NCI-H226 (cell line): ENCODE measurements at places on chromosomes 1 and 21.

DNA sequence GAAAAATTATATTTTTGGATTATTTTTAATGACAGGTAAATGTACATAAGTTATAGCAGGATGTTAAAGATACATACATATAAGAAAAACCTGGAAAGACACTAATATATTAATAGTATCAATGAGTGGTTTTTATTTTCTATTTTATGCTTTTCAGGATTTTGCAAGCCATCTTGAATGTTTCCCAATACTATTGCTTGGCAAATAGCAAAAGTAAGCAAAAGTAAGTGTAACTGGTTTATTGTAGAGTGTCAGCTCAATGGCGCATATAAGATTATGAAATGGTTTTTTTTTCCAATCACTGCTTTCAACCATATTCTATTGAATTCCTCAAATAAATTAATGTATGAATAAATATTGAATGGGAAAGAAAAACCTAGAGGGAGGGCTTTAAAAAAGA, 36.4 kb downstream of the ZNF684 start:
- no peak for DNase-seq

DNA sequence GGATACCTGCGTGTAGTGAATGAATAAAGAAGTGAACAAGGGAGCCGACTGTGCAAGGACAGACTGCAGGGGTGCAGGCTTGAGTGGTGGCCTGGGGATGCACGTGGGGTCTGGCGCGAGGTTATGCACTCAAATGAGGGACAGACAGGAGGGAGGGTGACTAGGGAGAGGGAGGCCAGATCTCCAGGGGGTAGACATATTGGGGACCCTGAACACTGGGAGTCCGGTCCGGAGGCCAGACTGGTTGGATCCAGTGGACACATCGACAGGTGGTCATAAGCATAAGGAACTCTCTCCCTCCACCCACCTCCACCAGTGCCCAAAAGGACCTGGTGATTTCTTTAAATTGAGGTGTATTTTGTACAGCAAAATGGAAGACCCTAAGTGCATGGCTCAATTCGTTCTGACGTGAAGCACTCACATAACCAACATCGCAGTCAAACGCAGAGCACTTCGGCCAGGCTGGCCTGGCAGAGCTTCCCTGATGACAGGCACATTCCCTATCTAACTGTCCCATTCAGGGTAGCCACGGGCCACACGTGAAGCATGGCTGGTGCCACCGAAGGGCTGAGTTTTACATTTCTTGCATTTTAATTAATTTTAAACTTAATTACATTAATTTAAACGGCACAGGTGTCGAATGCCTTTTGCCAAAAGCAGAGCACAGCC, 14.0 kb downstream of the WNT3A start:
- no peak for DNase-seq

DNA sequence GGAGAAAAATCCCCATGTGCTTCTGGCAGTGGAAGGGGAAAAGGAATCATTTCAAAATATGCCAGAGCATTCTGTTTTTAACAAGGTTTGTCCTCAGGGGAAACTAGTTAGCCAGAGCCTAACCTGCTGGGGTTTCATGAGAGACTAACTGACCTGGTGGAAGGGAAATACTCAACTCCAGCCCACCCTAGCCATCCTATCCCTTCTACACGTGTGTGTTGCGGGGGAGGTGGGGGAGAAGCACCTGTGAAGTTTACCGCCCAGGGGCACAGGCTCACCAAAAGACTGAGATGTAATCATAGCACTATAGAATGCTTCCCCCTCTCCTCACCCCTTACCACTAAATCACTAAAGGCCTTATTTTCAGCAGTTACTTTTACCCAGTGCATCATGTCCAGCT, 139.5 kb downstream of the GRIK3 start:
- DNase-seq = no peak

GRCh38 chr1:19467199-19468187, 17.8 kb downstream of the CAPZB start:
- DNase-seq = no peak

DNA sequence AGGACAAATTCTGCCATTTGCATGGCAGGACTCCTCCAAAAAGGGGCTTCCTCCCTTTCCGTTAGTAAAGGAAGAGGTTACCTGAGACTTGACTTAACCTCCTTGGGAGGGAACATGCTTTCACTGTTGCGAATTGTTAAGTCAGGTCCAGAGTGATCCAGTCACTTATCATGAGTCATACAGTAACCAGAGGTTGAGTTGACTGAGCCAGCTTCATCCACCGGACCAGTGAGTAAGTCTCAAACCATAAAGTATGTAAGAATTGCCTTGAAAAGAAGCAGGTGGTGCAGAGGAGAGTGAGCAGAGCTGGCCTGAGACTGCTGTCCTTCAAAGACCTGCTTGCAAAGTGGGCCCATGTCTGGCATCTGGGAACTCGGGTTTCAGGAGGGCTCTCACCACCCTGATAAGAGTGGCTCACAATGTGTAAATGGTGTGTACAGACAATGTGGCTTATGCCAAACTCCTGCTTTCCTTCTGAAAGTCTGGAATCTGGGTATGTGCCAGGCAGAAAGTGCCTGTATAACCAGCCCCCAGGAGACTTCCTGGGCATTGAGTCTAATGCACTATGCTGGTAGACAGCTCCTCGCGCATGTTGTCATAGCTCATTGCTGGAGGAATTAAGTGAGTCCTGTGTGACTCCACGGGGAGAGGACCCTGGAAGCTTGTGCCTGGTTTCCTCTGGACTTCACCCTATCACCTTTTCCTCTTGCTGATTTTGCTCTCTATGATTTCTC, 84.3 kb upstream of the KLHDC7A start:
- no peak for DNase-seq

DNA sequence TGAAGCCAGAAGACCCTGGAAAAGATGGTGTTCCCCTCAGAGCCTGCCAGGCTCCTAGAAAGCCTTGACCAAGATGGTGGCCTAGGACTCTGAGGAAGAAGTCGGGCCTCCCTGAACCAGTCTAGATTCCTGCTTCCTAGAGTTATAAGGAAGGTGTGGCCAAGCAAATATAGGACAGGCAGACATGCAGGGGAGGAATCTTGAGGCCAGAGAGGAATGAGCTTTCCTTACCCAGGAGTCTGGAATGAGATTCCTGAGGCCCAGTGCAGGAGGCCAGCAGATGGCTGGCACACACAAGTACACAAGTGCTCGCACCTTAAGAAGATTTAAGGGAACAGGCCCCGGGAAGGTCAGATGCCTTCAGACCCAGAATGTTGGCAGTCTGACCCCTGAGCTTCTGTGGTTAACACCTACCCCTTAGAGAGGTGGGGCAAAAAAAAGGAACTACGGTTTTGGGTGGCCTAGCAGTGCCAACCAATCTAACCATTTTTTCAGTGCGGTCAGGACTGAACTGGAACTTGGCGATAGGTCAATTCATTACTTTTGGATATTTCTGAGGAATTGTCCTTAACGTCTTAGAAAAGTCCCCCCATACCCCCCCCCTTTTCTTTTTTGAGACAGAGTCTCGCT, 73.3 kb downstream of the MDM4 start:
- peak; percentile 74 for DNase-seq

DNA sequence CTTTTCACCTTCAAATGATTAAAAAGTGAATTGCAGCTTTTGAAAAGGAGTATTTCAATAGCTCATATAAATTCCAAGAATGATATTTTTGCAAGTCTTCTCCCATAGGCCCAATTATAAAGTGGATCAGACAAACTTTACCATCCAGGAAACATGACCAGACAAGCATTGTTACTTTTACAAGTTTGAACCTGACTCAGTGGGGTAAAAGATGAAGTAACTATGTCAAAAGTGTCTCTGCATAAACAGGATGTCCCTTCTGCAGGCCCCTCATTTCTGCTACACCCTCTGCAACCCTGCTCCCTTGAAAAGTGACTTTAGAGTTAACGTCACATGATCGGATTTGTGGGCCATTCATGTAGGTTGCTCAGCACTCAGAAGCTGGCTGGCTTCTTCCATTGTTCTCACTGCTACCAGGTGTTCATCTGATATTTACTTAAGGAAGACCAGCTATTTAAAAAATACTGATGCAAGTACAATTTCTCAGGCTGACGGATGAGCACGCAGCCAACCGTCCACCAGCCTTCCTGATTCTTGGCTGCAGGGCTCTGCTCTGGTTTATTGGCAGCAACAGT, 32.3 kb downstream of the URB1 start:
- DNase-seq = no peak
